ENCODE measurements at places on chromosomes 7 and 10.

DNA sequence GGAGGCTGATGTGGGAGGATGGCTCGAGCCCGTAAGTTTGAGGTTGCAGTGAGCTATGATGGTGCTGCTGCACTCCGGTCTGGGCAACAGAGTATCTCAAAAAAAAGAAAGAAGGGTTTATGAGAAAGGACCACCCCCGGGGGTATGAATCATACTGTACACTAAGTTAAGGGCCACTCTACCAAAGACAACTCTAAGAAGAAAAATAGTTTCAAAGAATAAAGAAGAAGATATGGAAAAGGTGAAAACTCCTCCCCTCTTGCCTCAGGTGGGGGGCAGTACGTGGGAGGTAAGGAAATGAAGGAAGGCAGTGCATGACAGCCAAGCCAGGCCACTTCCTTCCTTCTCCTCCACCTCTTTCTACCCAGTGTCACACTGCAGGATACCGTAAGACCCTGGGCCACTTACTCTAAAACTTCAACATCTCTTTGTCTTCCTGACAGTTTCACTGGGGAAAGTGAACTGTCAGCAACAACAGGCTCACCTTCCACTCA, 61.3 kb downstream of the PIP4K2A start:
- no peak for DNase-seq

- DNase-seq: no peak
Measured at GRCh38 chr7:10245406-10245805, 728.3 kb upstream of the PHF14 start.

GRCh38 chr10:124827474-124827873, 25.9 kb downstream of the ABRAXAS2 start:
- DNase-seq: no peak

DNA sequence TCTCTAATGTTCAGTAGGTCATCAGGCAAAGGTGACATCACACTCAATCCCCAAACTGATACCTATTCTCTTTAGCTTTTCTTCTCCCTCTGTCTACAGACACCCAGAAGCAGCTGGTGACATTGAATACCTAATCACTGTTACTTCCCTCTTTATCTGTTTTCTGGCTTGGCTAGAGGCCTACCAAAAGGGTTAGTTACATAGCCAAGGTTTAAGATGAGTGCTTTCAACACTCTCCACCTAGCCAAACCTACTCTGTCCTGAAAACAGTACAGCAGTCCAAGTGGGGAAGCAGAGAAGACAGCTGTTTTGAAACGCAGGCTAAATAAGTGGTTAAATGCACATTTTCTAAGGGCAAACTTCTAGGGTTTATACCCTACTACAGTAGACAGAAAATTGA, 39.4 kb downstream of the CCNJ start:
- DNase-seq: no peak

DNA sequence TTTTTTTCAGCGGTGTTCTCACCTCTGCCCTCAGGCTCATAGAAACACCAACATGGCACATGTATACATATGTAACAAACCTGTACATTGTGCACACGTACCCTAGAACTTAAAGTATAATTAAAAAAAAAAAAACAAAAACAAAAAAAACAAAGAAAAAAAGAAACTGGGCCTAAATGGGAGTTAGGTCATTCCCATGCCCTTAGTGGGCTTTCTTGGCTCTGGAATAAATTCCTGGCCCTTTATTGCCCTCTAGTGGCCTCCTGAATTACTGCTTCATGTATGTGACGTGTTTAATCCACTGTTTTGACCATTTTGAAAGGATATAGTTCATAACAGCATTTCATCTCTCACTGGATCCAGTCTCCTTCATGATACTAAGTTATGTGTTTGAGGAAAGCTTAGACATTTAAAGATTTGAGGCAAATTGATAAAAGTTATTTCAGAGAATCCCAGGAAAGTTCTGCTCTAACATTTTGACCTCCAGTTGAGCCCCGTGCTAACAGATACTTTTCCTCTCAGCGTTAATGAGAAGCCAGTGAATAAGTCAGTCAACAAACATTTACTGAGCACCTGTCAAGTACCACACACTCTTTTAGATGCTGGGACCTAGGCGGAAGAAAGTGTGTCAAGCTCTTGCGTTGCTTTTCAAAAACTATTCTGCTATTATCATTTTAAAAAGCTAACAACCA, 54.7 kb upstream of the SYPL1 start:
- no peak for DNase-seq

DNA sequence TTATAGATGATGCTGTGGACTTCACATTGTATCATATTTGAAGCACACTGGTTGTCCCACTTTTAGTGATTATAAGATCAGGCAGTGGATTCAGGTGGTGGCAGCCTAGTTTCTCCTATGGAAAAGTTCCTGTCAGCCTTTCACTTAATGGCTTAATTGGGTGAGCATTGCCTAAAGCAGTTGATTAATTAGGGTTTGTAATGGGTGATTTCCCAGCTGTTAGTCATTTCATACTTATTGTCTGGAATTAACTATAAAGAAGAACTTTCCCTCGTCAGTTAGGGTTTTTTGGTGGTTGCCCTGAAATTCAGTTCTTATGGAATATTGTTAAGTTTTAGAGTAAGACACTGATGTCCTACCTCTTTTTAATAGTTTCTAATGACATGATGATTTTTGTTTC, 78.8 kb downstream of the SLC25A40 start:
- DNase-seq: no peak
